AG04449 (cell line): ENCODE measurements at places on chromosomes 5 and 9.
A peak's percentile ranks its signal among the peaks of the same experiment; 100 is the strongest.

DNA sequence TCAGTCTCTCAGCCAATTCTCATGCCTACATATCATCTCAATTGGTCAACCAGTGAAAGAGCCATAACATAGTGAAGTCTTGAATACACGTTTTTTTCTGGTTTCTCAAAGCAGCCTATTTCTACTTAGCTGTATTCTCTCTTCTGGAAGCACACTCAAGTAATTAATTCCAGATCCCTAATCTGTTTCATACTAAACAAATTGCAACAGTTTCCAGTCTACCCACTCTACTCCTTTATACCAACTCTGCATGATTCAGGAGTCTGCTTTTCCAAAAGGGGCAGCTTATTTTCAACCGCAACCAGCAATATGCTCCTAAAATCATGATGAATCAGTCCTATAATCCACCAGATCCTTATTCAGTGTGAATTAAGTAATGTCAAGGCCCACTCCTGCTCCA is 211.7 kb downstream of the TLE1 start:
- no peak for DNase-seq

DNA sequence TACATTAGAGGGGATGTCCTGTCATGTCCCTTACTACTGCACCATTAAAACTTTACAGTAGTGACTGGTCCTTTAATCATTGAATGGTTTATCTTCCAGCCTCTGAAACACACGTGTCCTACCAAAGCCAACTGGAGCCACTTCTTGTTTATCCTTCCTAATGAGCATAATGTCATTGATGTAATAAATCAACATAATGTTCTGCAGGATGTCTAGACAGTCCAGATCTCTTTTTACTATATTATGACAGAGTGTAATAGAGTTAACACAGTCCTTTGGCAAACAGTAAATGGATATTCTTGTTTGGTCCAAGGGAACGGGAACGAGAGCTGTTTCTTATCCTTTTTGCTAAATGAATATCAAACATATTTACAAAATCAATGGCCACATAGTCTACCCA is 88.1 kb upstream of the PTPRD start:
- DNase-seq: no peak

GRCh38 chr9:92042260-92042659 is 73.0 kb downstream of the SPTLC1 start:
- DNase-seq: no peak

DNA sequence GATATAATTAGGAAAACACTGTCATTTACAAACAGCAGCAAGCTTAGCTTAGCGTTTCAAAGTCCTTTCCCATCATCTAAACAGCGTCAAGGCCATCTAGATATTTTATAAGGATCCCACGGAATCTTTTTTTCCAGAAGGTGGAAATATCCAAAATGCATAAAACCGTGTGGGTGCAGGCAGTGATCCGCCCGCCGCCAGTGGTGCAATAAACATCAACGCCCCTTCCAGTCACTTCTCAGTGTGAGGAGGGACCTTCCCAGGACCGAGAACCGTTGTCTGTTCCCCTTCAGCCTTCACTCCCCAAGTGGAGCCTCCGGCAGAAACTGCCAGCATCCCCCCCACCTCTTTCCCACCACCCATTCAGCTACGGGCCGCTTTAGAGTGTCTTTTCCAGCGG is 22.9 kb downstream of the OLFM1 start:
- no peak for DNase-seq

- no peak for DNase-seq
Measured at GRCh38 chr9:132020820-132021510, 58.7 kb downstream of the MED27 start.

DNA sequence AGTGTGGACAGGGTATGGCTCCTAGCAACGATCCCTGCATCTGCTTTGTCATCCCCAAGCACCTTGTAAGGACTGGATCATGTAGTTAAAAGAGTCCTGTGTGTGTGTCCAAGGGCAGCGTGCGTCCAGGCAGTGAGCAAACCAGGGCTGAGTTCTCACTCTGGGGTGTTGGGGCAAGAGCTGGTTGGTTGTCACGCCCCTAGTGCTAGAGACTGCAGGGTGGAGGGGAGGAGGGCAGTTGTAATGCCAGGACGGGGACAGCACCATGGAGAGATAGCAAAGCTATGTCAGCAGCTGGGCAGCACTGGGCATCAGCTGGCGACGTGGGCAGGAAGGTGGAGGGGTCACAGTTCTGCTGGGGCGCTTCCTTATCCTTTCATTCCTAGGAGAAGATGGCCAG is 100.8 kb downstream of the ZNF618 start:
- no peak for DNase-seq

- DNase-seq: peak; percentile 42
Measured at GRCh38 chr9:27194401-27195091, 85.5 kb downstream of the TEK start.

DNA sequence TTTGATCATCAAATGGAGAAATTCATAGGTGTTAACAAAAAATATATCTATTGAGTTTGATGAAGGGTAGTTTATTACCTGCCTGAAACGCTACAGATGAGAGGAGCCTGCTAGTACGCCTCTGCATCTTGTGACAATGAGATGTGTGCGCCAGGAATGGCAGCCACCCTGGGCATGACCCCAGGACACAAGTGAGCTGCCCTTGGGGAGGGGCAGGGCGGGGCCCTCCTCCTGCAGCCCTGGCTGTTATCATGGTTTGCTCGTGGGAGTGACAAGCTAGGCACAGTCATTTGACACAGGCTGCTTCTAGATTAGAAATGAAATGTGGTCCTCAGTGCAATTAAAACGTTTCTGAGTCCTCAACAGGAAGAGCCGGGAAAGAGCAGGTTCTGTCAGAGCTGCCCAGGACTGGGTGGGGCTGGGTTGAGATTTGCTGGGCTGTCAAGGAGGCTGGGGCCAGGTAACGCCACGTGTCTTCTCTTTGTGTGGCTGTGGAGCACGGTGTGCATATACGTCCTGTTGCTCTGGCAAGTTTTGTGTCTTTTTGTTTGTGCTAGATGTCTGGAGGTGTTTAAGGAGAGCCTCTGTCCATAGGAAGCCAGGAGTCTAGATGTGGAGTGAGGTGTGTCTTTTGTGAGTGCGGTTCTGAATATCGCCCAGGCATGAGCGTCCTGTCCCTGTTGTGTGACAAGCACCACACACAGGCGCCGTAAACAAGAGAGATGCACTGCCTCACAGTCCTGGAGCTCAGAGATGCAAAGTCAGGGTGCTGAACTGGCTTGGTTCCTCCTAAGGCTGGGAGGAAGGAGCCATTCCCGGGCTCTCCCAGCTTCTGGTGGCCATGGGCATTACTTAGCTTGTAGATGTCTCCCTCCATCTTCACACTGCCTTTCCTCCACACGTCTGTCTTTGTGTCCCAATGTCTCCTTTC is 129.0 kb upstream of the IRX4 start:
- no peak for DNase-seq

- no peak for DNase-seq
Measured at GRCh38 chr9:121679901-121680635, 28.6 kb downstream of the DAB2IP start.

GRCh38 chr5:131845828-131846227 is 49.0 kb upstream of the FNIP1 start:
- DNase-seq: no peak

- no peak for DNase-seq
Measured at GRCh38 chr9:127714020-127714750, 1.3 kb downstream of the PTRH1 start.
